ENCODE measurements at places on chromosomes 5 and 9.

DNA sequence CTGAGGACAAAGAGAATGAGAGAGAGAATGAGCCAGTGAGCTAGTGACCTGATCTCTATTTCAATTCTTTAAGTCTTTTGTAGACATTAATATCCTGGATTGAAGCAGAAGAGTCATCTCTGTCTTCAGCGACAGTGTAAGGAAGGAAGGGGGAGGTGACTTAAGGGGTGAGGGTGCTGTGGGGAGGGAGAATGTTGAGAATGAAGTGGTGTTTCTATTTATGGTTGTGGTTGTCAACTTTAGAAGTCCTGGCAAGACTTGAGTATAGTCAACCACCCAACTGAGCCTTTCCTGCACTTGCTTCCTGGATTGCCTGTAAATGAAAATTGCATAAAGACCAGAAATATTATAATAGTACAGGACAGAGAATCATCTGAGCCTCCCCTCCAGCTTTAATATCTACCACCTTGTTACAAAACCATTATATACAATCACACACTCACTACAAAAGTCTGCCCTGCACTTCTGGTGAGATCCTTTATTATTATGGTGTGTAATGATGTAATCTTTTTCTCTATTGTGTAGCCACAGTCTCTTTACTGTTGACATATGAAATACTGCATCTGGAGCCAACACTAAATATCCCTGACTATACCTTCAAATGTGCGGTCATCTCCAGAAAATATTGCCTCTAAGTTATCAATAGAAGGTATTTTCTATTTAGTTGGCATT is 91.7 kb downstream of the NTRK2 start:
- no peak for DNase-seq

- DNase-seq: no peak
Observed at GRCh38 chr9:21357479-21358460, 7.1 kb upstream of the IFNA6 start.

- peak; percentile 80 for DNase-seq
Observed at GRCh38 chr5:10695055-10695649, 65.9 kb downstream of the DAP start.

- DNase-seq: no peak
Observed at GRCh38 chr5:151720215-151720614, 33.5 kb upstream of the SPARC start.

GRCh38 chr9:93091056-93091452 is 5.0 kb upstream of the CARD19 start:
- DNase-seq: no peak

All from RCC 7860 (cell line).